ENCODE measurements at places on chromosomes 4 and X.

GRCh38 chr4:118783887-118784286 is 52.0 kb downstream of the SEC24D start:
- no peak overlapping the region for H3K4me3 ChIP-seq
- H3K27ac ChIP-seq, result no peak overlapping the region
- H3K36me3 ChIP-seq, result peaks cover 9% of the 10 kb centered on the region
- no peaks in the 10 kb centered on the region for H3K4me1 ChIP-seq
- DNase-seq, result peak; percentile 73

DNA sequence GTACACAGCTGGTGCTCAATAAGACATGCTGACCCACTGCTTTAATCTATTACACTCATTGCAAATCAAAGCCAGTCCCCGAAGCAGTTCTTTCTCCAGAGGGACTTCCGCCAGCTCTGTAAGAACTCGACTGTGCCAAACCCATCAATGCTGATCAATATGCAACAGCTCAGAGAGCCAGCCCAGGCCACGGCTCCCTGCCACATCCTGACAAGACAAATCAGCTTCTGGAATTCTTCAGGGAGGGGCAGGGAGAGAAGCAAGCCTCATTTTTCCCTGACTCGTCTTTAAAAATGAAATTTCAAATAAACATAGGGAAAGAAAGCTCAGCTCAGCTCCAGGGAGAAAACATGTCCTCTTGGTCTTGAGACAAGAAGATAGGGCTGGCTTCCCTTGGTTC is 5.3 kb upstream of the ADRA2C start:
- H3K4me3 ChIP-seq, result no peak overlapping the region
- no peak for DNase-seq
- no peaks in the 10 kb centered on the region for H3K4me1 ChIP-seq
- H3K27me3 ChIP-seq, result peaks cover 5% of the 10 kb centered on the region
- no peaks in the 10 kb centered on the region for H3K36me3 ChIP-seq

DNA sequence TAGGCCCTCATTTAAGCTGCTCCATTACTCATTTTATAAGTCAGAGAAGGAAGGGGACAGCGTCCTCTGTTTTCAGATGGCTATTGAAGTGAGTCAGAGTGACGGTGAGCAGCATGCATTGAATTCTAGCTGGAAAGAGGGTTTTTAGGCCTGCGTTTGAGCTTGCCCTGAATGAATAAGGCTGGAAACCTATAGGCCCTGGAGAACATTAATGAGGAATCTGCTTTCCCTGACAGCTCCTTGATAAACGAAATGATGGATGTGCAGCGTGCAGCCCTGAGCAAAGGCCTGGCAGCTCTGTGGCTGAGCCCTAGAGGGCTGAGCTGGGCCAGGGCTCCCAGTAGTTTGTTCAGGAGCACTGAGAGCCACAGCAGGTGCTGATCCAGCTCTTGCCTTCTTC is 33.4 kb downstream of the TBL1X start:
- no peaks in the 10 kb centered on the region for H3K4me1 ChIP-seq
- DNase-seq, result peak; percentile 49
- H3K36me3 ChIP-seq, result no peaks in the 10 kb centered on the region
- H3K27ac ChIP-seq, result no peak overlapping the region

DNA sequence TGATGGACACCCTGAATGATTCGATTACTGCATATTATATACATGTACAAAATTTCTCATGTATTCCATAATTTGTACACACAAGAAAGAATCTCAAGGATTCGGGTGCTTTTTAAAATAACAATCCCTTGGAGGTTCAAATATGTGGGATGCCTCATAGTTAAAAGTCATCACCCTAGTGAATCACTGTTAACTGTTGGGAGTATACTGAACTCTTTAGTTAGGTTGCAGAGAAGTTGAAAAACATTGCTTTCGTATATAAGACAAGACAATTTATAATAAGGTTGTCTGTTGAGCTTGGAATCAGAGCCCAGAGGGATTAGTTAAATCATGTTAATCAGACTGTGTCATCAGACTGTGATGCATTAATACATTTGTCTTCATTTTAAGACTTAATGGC is 15.6 kb downstream of the DCK start:
- H3K4me1 ChIP-seq, result peaks cover 7% of the 10 kb centered on the region
- peak overlapping the region; percentile 4 for H3K27ac ChIP-seq
- no peak overlapping the region for H3K4me3 ChIP-seq

DNA sequence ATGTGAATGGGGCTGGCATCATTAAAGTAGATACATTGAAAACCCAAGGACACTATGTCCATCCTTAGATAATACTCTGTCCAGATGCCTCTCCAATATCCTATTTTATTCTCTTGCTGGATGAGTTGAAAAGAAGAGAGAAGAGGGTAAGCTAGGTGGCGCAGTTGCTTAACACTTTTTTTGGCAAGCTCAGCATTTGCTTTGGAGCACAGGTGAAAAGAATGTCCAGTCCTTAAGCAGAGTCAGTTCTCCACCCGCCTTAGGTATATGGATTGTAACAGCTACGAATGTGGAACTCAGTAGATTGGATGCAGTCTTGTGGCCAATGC is 208.4 kb downstream of the NWD2 start:
- no peak overlapping the region for H3K4me3 ChIP-seq
- peak; percentile 53 for DNase-seq
- H3K36me3 ChIP-seq, result no peaks in the 10 kb centered on the region
- H3K27me3 ChIP-seq, result peaks cover 15% of the 10 kb centered on the region
- H3K4me1 ChIP-seq, result no peaks in the 10 kb centered on the region

GRCh38 chr4:5238173-5238572 is 186.9 kb downstream of the STK32B start:
- no peaks in the 10 kb centered on the region for H3K4me1 ChIP-seq
- H3K36me3 ChIP-seq, result no peaks in the 10 kb centered on the region
- no peak overlapping the region for H3K27ac ChIP-seq
- no peak overlapping the region for H3K4me3 ChIP-seq
- H3K27me3 ChIP-seq, result no peaks in the 10 kb centered on the region

DNA sequence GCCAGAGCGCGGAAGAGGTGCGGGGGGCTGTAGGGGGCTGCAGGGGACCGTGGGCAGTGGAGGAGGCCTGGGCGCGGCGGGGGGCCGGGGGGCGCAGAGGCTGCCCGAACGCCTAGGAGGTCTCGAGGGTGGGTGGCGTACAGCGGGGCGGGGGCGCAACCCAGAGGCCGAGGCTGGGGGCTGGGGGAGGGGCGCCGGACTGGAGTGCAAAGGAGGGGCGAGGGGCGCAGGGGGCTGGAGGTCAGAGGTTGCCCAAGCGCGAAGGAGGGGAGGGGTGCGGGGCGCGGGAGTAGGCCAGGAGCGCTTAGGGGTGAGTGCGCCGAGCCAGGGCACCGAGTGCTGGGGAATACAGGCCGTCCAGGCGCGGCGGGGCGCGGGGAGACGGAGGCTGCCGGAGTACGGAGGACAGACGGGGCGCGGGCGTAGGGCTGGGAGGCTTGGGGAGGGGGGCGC is 255 bp downstream of the GYG2 start:
- DNase-seq, result no peak
- no peaks in the 10 kb centered on the region for H3K4me1 ChIP-seq
- H3K4me3 ChIP-seq, result peak overlapping the region; percentile 46
- H3K27me3 ChIP-seq, result no peaks in the 10 kb centered on the region
- no peak overlapping the region for H3K27ac ChIP-seq
- no peaks in the 10 kb centered on the region for H3K36me3 ChIP-seq

GRCh38 chr4:153809916-153810810 is 21.3 kb upstream of the SFRP2 start:
- H3K36me3 ChIP-seq, result no peaks in the 10 kb centered on the region
- no peak overlapping the region for H3K27ac ChIP-seq
- H3K27me3 ChIP-seq, result no peaks in the 10 kb centered on the region

- peak; percentile 93 for DNase-seq
- no peaks in the 10 kb centered on the region for H3K36me3 ChIP-seq
- H3K27ac ChIP-seq, result no peak overlapping the region
- peaks cover 22% of the 10 kb centered on the region for H3K4me1 ChIP-seq
Measured at GRCh38 chr4:22483551-22483981, 32.3 kb downstream of the ADGRA3 start.
